SW 1271 (cell line): ENCODE measurements at places on chromosomes 3 and 15.

DNA sequence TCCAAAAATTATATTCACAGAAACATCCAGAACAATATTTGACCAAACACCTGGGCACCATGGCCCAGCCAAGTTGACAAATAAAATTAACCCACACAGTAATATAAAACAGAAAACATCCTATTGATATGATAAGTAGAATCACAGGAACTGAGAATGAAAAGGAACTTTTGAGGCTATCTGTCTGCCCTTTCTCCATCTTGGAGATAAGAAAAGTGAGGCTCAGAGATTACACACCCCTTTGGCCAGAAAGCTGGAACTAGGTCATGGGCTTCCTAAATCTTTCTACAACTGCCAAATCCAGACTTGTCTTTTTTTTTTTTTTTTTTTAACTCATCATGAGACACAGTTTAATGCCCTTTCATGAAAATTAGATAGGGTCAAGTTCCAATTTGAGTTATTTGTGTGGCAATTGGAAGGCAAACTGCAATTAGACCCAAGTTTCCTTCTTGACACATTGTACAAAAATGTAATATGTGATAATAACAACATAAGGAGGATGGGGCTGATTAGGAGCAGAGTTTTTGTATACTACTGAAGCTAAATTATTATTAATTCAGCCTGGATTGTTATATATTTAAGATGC, 137.2 kb downstream of the RPL22L1 start:
- no peak for DNase-seq

- DNase-seq, result no peak
Measured at GRCh38 chr3:58464866-58465265, 27.0 kb upstream of the KCTD6 start.

DNA sequence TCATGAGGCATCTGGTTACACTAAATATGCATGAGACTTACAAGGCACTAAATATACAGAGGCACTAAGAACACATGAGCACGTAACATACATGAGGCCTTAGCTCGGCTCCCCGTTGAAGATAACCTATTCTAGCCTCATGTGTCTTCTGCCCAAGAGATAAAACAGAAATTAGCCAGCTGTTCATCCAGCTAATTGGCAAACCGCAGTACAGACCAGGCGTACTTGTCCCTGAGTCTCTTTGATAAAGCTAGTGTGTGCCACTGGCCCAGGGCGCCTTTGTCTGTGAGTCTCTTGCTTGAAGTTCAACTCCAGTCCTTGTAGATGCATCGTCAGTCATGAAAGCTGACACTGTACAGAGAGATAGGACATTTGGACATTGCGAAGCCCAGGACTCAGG, 121.9 kb upstream of the SPATA12 start:
- no peak for DNase-seq

GRCh38 chr3:53729618-53730017, 116.6 kb downstream of the CHDH start:
- no peak for DNase-seq

DNA sequence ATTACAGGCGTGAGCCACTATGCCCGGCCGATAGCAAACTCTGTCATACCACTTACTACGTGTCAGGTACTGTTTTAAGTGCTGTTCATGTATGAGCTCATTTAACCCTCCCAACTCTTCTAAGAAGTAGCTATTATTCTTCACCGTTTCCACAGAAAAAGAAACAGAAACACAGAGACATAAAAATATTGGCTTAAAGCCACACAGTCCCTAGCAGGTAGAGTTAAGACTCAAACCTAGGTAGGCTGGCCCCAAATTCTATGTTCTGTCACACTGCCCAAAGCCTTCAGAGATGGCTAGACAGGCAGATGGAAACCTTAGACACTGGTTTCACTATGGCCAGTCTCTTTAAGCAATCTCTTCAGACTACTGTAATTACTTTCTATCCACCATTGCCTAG, 149.8 kb upstream of the KCNMB2 start:
- no peak for DNase-seq

- DNase-seq, result no peak
Measured at GRCh38 chr15:74194572-74195559, 7.7 kb downstream of the STRA6 start.

DNA sequence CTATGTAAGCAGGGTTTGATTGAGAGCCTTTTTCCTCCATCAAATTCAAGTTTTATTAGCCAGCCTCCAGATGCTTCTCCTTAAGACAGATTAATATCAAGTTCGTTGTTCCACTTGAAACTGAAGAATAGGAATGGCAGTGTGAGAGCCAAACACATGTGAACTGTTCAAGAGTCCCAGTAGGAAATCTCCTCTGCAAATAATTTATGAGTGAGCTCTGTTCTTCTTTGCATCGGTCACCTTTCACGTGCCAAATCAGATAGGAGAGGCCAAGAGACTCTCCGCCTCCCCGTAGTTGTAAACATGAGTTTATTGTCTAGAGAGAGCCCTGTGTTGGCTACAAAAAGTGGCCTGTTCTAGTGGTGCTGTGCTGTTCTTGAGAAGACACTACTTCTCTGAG, 372.1 kb upstream of the NR2F2 start:
- no peak for DNase-seq

DNA sequence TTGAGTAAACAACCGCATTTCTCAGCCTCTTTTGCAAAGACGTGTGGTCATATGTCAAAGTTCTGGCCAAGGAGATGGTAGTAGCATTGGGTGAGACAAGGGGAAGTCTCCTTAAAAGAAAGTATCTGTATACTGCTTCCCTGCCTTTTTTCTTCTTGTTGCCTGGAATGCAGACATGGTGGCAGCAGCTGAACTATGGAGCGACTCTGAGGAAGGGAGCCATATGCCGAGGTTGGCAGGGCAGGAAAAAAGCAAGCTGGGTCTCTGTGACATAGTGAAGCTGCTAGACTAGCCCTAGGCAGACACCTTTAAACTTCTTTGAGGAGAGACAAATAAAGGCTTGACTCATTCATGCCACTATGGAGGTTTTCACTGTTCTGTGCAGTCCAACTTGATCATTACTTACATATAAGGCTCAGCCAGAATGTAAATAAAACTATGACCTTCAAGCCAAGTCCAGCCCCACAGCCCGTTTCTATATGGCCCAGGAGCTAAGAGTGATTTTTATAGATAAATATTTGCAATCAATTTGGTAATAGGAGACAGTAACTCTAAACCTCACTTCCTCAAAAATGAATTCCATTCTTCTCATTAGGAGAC, 30.6 kb upstream of the PRICKLE2 start:
- no peak for DNase-seq

GRCh38 chr15:43325039-43325684, 5.2 kb downstream of the LCMT2 start:
- no peak for DNase-seq

- no peak for DNase-seq
Measured at GRCh38 chr3:187484547-187485295, 116.5 kb downstream of the RTP4 start.

GRCh38 chr3:129415378-129415777, 13.1 kb downstream of the EFCAB12 start:
- DNase-seq, result no peak

GRCh38 chr3:59698091-59698490, 648.3 kb upstream of the CFAP20DC start:
- no peak for DNase-seq

GRCh38 chr3:192794216-192794615, 66.9 kb upstream of the FGF12 start:
- no peak for DNase-seq

GRCh38 chr15:32098033-32098432, 67.7 kb downstream of the CHRNA7 start:
- no peak for DNase-seq
